ENCODE measurements at places on chromosomes 7 and 10.
A peak's percentile ranks its signal among the peaks of the same experiment; 100 is the strongest.

DNA sequence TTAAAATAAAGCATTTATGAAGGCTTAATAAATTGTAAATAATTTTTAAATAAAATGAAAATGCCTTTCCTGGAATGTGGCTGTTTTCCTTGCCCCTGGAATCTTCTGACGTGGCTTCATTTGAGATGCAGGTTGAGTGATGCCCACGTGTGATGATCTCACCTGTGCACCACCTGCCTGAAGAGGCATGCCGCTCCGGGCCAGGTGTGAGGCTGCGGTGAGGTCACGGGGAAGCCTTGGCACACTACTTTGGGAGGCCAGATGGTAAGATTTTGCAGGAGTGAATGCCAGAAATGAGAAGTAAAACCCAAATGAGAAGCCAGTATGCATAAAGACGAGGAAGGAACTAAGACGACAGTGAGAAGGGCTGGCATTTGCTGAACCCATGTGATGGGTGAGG lies 36.2 kb downstream of the GOT1 start:
- no peak for DNase-seq

GRCh38 chr7:77474756-77475155 lies 58.6 kb upstream of the GSAP start:
- no peak for DNase-seq

DNA sequence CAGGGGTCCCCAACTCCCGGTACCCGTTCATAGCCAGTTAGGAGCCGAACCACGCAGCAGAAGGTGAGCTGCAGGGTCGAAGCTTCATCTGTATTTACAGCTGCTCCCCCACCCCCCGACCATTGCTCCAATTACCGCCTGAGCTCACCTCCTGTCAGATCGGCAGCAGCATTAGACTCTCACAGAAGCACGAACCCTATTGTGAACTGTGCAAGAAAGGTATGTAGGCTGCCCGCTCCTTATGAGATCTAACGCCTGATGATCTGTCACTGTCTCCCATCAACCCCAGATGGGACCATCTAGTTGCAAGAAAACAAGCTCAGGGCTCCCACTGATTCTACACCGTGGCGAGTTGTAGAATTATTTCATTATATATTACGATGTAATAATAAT lies 14.6 kb upstream of the AZGP1 start:
- no peak for DNase-seq

- no peak for DNase-seq
Measured at GRCh38 chr7:95298091-95298490, 26.2 kb downstream of the PON1 start.

DNA sequence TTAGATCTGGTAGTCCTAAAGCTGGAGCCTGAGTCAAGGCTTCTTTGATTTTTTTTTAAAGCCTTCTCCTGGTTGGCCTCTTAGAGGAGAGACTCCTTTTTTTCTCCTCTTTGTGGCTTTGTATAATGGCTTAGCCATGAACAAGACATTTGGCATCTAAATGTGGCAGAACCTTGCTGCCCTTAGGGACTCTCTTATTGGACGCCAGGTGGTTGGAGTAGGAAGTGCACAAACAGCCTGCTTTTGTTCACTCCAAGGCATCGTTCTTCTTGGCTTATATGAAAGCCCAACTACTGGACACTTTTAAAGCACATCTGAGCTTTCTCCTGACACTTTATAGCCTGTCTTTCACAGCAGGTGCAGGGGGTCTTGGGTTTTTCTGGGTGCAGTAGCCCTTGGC lies 25.0 kb downstream of the ZPBP start:
- DNase-seq, result no peak

- peak; percentile 83 for DNase-seq
Measured at GRCh38 chr7:1251796-1252539, 19.3 kb downstream of the UNCX start.

- no peak for DNase-seq
Measured at GRCh38 chr7:92691578-92691977, 101.4 kb upstream of the FAM133B start.

- peak; percentile 62 for DNase-seq
Measured at GRCh38 chr10:61835069-61835945, 66.2 kb upstream of the ARID5B start.

GRCh38 chr7:28922624-28923331 lies 35.4 kb downstream of the TRIL start:
- DNase-seq, result peak; percentile 64

- DNase-seq, result no peak
Measured at GRCh38 chr7:55083206-55083605, 64.4 kb downstream of the EGFR start.

DNA sequence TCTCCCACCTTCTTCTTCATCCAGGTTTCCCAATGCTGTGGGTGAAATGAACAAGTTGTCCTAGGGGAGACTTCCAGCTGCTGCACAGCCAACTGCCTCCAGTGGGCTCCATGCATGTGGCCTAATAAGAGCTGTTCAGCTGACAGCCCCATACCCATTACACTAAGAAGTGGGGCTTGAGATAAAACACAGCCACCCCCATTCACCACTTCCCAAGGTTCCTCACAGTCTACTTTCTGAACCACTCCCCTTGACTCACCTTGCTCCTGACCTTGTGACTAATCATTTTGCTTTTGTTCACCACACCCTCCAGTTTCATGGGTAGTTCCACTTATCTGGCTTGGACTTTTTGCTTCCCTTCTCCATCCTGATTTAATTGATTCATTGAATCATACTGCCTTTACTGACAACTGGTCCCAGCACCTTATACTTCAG lies 119.3 kb downstream of the CABCOCO1 start:
- no peak for DNase-seq

GRCh38 chr7:150406567-150407421 lies 27.7 kb downstream of the ZNF775 start:
- DNase-seq, result peak; percentile 31

DNA sequence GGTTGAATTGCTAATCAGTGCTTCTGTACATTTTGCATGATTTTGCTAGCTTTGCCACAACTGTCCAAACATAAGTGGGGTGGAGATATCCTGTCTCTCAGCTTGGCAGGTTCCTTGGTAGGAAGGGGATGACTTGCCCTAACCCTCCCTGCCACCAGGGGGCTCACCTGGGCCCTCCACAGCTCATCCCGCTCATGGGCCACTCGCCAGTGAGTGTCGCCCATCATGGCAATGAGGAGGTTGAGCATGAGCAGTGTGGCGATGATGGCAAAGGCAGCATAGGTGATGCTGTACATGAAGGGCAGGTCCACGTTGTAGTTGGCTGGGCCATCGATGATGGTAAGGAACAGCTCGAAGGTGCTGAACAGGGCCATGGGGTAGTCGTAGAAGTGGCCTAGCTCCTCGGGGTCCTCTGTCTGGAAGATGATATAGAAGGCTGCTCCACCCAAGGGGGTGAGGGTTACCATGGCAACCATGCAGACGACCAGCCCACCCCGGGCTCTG lies 12.2 kb downstream of the TRPV6 start:
- peak; percentile 51 for DNase-seq

- DNase-seq, result no peak
Measured at GRCh38 chr7:137283153-137283552, 60.4 kb downstream of the PTN start.

DNA sequence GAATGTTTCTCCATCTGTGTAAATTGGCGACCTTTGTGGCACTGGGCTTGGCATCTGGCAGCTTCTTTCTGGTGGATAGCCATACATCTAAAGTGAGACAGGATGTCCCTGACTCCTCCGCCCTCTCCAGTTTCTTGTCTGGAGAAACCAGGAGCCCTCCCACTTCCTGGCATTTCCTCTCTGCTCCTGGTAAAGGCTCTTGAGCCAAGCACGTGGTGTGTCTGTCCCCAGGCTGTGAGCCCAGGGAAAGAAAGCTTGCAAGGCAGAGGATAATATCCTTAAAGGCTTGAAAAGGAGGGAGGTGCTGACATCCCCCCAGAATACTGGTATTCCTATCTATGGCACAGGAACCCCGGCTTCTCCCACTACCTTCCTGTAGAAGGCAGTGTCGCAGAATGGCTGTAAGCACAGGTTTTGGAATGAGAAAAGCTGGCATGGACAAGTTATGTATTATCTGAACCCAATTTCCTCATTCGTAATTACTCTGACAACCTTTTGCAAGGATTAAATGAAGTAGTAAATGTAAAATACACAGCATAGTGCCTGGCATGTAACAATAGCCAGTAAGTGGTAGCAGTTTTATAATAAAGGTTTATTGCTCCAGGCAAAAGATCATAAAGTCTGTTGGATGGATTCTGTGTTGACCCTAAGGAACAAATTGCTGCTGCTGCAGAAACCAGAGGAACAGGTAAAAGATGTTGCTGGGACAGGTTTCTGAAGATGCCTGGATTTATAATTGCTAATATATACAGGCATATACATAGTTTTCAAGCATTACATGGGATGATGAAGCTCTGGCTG lies 11.8 kb upstream of the ACSL5 start:
- no peak for DNase-seq

DNA sequence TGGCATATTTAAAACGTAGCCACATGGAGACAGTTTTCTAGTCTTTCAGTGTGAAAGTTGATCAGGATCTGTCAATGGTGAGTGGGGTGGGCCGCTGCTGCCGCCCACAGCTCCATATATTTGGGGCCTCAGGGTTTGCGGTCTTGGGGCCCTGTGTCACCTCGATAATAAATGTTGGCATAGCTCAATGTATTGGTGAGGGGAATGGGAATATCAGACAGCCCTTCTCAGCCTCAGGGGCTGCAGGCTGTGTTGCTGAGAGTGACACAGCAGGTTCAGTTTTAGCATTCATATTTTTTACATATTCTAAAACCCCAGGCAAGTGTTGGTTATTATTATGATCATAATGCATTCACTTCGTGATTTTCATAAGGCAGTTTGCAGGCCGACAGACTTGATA lies 5.3 kb downstream of the CDH23 start:
- no peak for DNase-seq

- DNase-seq, result no peak
Measured at GRCh38 chr10:16367621-16368292, 69.1 kb upstream of the PTER start.

- DNase-seq, result no peak
Measured at GRCh38 chr7:127726476-127726875, 74.5 kb downstream of the SND1 start.

DNA sequence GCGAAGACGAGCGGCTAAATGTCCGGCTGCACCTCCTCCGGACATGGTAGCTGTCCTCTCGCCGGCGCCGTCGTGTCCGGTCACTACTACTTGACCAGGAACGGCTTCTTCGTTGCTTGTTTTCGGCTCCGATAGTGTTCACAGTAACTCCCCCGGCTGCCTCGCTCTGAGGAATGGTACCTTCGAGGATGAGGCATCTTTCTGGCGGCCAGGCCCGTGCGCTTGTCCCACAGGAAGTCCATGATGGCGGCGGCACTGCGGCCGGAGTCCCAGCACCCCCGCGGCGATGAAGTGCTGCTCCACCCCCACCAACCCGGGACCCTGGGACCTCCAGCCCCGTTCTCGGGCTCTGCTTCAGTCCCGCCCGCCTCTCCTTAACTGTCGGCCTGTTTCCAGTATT lies 11.0 kb upstream of the CCDC126 start:
- no peak for DNase-seq

DNA sequence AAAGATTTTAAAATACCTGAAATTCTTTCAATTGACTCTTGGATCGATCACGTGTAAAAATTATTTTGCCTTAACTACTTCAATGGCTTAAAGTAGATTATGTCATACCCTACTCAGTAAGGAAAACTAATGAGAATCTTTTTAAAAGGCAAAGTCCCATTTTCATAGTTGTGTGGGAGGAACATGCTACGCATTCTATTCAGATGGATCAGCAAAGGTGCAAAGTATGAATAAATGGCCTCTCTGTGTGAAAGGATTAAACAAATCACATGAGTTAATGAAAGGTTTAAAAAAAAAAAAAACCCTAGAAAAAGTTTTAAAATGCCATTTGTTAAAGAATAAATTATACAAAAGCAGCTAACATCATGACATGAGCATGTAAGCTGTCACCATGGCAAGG lies 77.1 kb downstream of the ENO4 start:
- no peak for DNase-seq

Data from D341Med (cell line).